ENCODE measurements at places on chromosomes 2 and 18.

DNA sequence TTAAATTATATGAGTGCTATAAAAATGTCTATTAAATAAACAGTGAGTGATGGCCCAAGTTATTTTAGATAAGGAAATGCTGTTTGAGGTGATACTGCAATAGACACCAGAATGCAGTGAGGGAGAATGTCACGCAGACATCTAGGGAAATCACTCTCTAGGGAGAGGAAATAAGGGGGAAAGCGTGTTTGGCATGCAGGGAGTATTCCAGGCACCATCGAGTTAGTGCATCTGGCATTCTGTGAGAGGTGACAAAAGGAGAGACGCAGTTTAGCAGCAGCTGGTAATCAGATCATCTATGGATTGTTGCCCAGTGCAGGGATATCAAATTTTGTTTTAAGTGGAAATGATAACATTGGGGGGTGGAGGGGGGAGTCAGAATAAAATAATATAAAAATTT lies 175.4 kb upstream of the NETO1 start:
- DNase-seq = peak; percentile 82

DNA sequence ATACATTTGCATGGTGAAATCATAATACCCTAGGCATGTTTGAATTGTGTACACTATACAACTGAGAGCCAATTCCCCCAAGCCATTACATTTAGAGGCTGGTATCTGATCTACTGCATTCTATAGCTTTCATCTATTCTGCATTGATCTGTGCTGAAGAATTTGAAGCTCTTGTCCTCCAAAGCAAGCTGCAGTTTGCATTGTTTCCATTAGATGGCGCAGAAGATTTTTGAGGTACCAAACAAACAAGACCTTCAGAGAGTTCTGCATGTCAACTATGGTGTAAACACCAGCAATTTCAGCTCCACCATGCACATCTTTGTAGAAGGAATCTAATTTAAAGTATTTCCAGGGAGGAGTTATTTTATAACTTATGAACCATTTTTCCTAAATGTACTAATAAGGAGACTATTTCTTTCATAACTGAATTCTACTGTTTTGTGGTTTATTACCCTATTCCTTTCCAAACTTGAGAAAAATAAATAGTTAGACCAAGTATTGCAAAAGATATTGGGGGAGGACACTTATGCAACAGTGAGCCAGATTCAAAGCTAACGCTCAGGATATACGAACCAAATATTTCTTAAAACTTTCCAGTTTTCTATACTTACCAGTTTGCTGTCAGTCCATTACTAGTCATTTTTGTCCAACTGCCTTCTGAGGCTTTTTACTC lies 761.8 kb upstream of the ACVR2A start:
- peak; percentile 56 for DNase-seq

DNA sequence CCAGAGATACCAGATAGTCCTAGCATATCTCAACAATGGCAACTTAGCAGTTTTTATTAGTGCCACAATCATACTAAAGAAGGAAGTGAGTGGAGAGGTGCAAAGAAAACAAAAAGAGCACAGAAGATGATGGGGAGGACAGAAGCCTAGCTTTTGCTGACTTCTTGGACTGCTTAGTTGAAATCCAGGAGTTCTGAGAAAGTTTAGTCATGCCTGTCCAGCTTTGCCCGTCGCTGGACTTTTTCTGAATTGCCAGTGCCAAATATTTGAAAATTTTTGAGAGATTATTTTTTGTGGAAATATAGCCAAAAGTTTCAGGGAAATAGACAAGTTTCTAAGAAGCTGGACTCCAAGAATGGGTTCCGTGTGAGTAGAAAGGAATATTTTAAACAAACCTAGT lies 558.7 kb upstream of the TNP1 start:
- no peak for DNase-seq

DNA sequence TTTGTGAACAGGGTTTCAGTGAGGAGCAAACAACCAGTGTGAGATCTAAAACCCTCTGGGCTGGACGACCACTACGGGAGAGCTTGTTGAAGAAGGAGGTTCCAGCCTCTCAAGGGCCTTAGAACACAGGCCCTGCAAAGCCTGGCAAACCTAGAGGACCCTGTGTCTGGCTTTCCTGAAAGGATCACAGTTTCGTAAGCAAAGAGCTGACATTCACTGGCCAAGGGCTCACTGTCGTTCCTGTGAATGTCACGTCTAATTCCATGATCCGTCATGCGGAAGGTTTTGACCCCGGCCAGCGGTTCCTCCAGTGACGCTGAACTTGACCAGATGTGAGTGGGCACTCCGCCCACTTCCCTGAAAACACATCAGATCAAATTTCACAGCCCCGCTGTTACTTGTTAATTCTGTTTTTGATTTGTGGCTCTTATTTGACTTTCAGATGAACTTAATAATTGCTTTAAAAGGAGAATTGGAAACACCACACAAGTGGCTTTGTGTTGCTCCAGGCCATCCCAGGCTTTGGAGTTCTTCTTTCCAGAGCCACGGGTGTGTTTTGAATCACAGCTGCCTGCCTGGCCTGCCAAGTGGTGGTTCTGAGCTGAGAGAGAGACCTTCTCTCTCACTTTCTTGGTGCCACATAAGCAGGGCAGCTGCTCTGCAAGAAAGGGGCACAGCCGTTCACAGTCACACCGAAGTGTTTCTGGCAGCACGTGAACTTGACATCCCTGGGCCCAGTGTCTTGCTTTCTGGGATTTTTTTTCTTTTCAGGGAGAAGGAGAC lies 308.4 kb downstream of the NDUFA10 start:
- no peak for DNase-seq

- DNase-seq = no peak
Observed at GRCh38 chr2:231382116-231382515, 13.4 kb upstream of the B3GNT7 start.

DNA sequence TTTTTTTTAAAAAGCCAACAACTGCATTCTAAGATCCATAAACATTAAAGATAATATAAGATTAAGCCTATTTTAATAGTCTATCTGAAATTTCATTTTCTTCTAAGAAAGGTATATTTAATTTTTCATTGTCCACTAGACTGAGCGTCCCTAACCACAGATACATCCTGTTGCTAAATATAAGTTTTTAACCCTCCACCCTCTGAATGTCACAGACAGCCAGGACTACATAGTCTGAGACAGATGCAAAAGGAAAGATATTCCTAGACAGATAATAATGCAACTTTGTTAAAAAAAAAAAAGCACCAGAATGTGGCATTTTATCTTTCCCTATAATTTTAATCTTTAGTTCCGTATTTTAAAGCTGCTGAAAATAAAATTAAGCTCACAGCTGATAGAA lies 114.6 kb downstream of the ZEB2 start:
- DNase-seq = no peak

DNA sequence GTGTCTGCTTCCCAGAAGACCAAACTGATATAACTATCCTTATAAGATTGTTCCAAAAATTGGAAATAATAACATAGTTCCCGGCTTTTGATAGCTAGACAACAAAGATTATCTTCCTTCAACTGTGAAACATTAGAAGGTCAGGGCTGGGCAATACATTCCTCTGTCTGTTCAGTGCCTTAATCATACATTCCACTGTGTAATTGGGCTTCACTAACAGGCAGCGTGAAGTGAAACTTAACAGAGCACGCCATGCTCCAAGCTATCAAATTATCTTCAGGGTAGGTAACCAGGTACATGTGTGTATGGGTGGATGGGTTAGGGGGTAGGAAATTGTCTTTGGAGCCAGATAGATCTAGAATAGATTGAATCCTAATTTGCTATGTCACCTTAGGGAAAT lies 23.5 kb upstream of the ARL5A start:
- DNase-seq = no peak

- DNase-seq = no peak
Observed at GRCh38 chr18:58269931-58270330, 225.9 kb downstream of the NEDD4L start.

GRCh38 chr2:237549643-237550415 lies 16.5 kb upstream of the PRLH start:
- DNase-seq = no peak

GRCh38 chr18:36775396-36775795 lies 53.4 kb downstream of the TPGS2 start:
- DNase-seq = no peak

- peak; percentile 27 for DNase-seq
Observed at GRCh38 chr2:139645617-139646016, 865.4 kb upstream of the NXPH2 start.

- DNase-seq = peak; percentile 67
Observed at GRCh38 chr2:161237392-161238264, 70.6 kb upstream of the PSMD14 start.

- DNase-seq = no peak
Observed at GRCh38 chr2:96809951-96810782, 5.9 kb upstream of the CNNM3 start.

DNA sequence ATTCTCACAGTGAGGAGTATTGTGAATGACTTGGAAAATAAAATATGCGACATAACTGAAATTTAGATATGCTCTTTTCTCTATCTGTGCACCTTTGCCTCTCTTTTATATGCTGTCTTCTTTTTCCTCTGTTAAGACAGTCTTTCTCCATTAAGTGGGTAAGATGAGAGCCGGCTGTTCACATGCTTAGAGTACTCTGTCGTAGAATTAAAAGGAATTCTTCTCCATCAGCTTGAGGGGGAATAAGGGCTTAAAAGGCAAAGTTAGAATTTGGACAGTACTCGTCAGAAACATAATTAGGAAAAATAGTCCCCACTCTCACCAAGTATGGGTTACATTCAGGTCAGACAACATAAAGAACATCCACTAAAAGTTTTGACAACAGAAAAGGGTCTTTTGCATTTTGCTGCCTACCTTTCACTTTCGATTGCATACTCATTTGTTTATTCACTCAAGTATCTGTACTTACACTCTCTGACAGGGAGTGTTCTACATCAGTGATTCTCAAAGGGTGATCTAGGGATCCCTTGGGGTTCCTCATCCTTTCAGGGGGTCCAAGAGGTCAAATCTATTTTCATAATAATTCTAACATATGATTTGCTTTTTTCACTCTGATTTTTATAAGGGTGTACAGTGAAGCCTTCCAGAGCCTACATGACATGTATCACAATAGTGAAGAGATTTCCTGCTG lies 48.0 kb downstream of the ARHGAP15 start:
- DNase-seq = no peak

GRCh38 chr2:96762529-96763311 lies 2.0 kb downstream of the CNNM4 start:
- DNase-seq = peak; percentile 21

DNA sequence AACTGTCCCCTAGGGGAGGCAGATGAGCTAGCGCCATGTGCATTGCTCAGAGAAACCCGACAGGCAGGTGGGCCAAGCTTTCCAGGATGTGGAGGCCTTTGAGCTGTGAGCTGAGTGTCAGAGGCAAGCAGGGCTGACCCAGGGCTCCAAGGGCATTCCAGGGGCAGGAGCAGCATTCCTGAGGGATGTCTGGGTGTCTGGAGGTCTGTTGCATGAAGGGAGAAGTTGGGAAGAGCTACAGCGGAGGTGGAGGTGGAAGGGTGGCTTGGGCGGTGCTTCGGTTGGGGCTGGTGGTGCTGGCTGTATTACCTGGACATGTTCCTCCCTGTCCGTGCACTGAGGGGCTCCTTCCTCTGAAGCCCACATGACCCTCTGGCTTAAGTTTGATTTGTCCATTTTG lies 102.8 kb downstream of the RNF144A start:
- DNase-seq = no peak

- DNase-seq = no peak
Observed at GRCh38 chr2:195457873-195458272, 199.2 kb upstream of the SLC39A10 start.

DNA sequence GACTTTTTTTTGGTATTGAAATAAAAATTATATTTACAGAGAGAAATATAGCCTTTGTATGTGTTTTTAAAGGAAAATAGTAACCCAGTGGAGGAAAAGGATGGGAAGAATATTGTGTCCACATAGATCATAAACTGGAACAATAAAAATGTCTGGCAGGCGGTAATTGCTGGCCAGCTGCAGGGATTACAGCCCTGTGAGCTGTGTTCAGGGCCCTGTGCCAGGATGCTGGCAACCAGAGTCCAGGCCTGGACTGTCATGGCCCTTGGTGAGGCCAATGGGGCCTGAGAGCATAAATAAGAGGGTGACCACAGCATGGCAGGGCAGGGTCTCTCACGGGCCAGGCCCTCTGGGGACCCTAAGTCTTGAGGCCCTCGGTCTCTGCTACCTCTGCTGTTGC lies 171.2 kb downstream of the ACOXL start:
- peak; percentile 78 for DNase-seq

DNA sequence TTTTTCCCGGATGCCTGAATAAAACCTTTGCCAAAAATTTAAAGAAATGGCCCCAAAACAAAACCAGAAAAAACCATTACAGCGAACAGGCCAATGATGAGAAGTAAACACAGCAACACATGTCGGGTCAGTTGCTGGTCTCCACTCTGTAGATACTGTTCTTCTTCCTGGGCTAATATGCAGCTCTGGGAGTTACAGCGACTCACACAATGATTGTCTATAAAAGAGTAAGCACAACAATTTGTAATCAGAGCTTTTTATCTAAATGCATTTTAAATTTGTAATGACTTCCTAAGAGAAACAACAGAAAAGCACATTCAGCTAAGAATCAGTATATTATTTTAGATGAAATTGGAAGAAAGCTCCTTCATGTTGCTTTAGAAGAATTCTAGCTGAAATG lies 40.3 kb downstream of the GPR155 start:
- no peak for DNase-seq

GRCh38 chr2:63628403-63628942 lies 39.7 kb downstream of the MDH1 start:
- DNase-seq = no peak

DNA sequence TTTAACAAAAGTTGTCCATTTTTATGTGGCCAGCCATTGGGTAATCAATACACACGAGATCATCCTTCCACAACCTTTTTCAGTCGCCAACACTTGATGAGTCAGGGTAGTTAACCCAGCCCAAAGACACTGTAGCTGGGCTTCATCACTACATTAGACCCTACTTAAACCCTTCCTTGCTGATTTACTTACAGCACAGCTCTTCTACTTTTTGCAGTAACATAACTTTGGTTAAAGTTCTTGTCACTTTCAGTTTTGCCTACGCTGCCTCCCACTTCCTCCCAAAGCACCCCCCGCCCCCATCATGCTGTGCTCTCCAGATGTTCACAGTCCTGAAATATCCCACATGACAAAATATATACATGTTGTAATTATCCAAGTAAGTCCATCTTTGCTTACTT lies 103.6 kb downstream of the CDK15 start:
- DNase-seq = no peak

DNA sequence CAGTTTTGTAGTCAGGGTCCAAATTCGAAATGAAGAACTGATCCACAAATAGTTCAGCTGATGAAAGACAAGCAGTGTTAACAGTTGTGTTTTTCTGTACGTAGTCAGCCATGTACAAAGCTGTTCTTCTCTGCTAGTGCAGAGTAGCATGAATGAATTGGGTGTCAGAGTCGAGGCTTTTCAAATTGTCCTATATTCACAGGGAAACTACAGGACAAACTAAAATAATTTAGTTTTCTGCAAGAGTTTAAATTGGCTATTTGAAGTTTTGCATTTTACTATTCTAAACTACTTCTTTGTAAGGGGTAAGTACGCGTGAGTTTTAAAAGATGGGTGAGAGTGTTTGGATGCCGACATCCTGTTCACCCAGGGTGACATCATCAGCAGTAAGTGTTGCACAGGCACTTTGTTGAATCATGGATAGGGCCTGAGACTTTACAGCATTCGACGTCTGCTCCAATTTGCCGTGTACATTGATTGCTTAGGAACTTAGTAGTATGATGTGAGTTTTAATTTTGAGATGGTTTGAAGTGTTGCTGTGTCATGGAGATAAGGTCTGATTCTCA lies 147.2 kb upstream of the NFATC1 start:
- DNase-seq = peak; percentile 45

GRCh38 chr2:38690499-38691420 lies 24.8 kb downstream of the GALM start:
- DNase-seq = no peak
